ENCODE measurements at places on chromosomes 7 and 10. TPM values are rescaled to one million over a fixed set of nuclear protein-coding genes. Genes with fewer than 3 reads are reported as not detected.

The FAM204A gene
- polyA plus RNA-seq = 11.1 TPM

- peak; percentile 31 for DNase-seq
These were observed 100.2 kb downstream of the MMRN2 start for GRCh38 chr10:86857128-86857721.

DNA sequence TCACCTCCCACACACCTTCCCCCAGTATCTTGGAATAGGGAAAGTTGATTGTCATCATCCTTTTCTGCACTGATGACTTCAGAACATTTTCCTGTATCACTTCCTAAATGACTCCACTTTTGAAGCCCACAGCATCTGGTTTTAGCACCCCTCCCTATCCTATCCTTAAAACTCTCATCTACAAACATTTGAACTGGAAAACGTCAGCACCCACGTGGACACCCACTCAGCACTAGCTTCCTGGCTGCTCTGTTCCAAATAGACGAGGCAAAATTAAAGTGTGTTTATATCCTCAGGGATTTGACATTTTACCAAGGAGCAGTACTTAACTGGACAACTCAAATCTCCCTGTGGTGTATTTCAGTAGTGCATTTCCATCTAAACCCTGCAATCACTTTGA, 73.9 kb downstream of the REEP3 start:
- DNase-seq = no peak

- DNase-seq = no peak
These were observed 200.6 kb downstream of the DIP2C start for GRCh38 chr10:488933-489215.

The TRIM50 gene
- polyA plus RNA-seq = not detected

The OR9A2 gene
- not detected for polyA plus RNA-seq
